ENCODE measurements at places on chromosomes 4 and X.
A peak's percentile ranks its signal among the peaks of the same experiment; 100 is the strongest.

GRCh38 chr4:38582889-38583470 is 81.0 kb upstream of the KLF3 start:
- DNase-seq, result peak; percentile 20

DNA sequence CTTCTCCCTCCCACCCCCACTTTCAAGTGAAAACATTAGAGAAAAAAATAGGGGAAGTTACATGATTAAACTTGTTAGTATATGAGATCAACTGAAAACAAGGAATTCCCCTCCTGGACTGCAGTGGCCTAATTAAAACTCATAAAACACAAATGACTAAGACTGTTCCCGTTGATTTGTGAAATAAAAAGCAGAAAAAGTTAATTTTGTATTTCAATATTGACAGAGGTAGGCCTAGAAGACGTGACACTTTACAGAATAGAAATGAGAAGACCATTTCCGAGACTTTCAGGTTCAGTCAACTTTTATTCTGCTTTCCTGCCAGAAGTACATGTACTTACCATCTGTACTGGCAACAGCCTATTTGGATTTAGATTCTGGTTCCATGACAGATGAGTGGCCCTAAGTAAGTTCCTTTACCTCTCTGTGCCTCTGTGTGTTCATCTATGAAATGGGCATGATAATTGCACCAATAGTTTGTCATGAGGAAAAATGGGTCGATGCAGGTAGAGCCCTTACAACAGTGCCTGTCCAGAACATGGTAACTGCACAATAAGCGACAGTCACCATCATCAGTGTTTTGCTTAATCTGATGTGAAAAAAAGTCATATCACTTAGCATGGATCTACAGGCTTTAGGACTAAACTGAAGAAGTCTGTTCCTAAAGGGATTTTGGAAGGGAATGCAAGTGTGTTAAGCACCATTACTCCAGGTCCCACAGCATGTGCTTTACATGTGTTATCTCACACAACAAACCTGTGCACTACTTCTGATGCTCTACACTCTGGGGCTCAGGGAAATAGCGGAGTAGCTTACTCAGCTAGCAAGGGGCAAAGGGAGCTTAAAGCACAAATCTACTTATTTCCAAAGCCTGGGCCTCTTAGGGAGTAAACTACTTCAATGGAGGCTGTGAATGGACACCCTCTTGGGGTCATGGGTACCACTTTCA is 562.3 kb upstream of the DIPK2B start:
- DNase-seq, result no peak

GRCh38 chr4:186936496-186937375 is 213.1 kb upstream of the FAT1 start:
- no peak for DNase-seq

DNA sequence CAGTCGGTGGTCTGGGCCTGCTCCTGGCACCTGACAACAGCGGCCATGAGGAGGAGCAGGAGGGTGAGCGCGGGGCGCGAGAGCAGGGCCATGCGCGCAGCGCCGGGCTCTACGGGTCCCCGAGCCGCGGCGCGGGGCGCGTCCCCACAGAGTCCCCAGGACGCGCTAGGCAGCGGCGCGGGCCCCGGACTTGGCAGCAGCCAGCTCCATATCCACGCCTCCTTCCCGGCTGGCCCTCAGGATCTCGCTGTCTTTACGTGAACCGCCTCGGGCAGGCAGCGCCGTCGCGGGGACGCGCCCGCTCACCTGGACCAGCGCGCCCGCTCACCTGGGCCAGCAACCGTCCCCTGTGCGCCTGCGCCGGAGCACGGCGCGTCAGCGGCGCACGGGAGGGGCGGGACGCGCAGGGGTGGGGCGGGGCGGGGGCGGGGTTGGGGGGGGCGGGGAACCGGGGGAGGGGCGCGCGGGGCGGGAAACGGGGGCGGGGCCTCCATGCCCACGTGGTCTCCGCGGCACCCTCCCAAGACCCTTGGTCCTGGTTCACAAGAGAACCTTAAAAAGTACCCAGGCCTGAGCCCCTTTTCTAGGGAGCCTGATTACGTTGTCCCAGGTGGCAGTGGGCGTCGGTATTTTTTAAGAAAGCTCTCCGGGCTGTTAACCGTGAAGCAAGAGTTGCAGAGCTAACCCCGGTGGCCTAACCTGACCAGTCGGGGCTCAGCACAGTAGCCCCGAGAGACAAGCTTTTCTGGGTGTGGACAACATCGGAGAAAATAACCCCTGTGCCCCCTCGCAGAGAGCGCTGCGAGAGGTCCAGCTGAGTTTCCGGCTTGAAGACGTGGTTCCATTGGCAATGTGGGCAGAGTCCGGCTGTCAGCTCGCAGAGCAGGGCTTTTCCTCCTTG is at the start of gene PLA2G12A:
Gene PLA2G12A, minus strand, starts transcription at position 353 of the 901 bp plus-strand sequence. Its CDS starts 261 bp downstream, at position 92.
- peak; percentile 72 for DNase-seq

DNA sequence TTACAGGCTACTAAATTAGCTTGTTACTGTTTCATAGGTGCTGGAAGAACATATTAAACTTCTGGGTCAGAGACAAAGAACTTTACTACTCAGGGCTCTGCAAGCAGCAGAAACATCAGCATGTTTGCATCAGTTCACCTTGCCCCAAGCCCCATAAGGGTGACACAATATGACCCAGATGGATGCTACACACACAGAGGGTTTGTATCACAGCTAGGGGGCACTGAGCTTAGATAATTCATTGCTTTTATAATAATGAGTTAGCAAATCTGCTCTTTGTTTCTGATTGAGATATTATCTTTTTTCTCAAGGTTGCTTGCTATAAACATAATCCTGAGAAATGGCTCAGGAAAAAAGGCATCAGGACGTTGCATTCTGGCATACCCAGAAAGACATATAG is 4.8 kb upstream of the SYNPO2 start:
- no peak for DNase-seq

DNA sequence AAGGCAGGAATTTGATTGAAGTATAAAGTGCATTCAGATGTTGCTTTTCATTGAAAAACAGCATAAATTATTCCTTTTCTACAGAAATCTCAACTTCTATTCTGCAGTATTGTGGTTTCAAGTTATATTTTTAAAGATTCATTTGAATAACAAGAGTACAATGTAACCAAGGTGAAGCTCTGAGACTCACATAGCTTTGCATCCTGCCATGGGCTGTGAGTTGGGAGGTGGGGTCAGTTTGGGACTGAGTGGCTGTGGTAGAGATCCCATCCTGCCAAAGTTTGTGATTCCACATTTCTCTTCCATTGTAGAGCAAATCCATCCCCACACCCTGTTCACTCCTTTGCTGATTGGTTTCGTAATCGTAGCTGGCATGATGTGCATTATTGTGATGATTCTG is 69.2 kb downstream of the KIT start:
- no peak for DNase-seq

- DNase-seq, result no peak
Measured at GRCh38 chr4:3303565-3303824, 10.7 kb downstream of the RGS12 start.

GRCh38 chrX:19683358-19683757 is 168.1 kb upstream of the MAP3K15 start:
- no peak for DNase-seq

DNA sequence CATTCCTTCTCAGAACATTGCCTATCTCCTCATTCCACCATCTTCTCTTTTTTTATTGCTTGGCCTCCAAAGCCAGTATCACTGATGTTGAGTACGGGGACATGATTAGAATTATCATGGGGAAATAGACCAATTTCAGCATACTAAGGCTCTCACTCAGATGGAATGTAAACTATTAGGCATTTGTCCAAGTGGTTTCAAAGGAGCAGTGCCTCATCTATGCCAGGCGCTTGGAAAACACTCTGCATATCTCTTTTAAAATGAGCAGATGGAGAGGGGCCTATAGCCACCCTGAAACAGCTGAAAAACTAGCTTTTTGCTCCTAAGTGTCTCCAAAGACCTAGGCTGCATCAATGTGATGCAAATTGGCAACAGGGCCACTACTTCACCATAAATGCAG is 150.8 kb upstream of the DIPK2B start:
- DNase-seq, result no peak

DNA sequence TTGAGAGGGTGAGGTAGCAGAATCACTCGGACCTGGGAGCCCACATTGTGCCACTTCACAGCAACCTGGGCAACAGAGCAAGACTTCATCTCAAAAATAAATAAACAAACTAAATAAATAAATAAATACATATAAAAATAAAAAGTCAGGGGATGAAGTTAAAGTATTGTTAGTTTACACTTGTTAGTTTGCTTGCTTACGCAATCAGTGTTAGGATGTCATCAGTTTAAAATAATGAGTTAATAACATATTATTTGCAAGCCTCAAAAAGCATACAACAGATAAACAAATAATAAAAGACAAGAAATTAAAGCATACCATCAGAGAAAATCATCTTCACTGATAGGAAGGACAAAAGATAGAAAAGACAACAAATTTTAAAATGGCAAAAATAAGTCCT is 891.1 kb upstream of the PCDH7 start:
- no peak for DNase-seq

DNA sequence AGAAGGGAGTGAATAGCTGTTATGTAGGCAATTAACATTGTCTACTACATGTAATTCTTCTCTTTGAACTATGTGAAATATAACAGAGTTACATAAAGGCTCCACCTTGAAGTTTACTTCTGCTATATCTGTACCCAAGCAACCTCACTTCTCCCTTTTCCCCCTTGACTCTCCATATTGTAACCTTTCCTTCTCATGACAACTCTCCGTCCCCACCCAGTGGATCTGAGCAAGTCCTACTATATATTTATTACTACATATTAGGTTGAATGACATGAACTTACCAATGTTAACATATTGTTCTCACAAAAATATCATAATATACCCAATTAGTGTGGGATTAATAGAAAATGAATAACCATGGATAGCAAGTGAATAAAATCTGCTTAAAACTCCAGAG is 93.2 kb upstream of the ATP8A1 start:
- no peak for DNase-seq

- no peak for DNase-seq
Measured at GRCh38 chr4:32268863-32269262, 1548.7 kb downstream of the PCDH7 start.

DNA sequence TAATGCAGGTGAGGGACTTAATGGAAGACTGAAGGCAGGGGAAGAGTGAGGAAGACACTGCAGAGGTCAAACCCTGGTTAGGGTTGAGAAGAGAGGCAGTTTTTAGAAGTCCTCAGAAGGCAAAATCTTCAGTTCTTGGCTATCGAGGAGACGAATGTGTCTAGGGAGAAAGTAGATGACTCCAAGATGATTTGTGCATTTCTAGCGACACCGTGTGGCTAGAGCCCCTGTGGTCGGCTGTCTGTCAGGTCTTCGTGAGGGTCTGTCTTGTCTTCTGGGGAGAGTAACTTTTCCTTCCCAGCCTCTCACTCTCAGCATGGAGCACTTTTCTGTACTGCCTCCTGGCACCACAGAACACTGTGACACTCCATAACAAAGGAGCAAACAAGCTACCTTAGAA is 458.1 kb downstream of the STIM2 start:
- DNase-seq, result peak; percentile 24

DNA sequence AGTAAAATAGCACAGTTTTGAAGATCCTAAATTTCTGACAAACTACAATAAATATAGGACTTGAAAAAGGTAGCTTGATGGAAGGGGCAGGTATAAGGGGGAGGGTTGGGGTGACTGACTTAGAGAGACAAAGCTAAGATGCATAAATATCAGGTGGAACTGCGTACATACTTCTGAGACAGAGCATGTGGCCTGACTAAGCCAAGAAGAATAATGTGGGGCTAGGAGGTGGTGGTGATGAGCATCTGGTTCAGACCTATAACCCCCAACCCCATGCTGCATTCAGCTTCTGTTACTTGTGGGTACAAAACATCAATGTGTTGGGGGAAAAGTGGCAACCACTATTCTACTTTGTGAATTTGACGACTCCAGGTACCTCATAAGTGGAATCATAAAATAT is 19.8 kb downstream of the USP9X start:
- no peak for DNase-seq

- no peak for DNase-seq
Measured at GRCh38 chr4:3207531-3208037, 41.4 kb upstream of the MSANTD1 start.

DNA sequence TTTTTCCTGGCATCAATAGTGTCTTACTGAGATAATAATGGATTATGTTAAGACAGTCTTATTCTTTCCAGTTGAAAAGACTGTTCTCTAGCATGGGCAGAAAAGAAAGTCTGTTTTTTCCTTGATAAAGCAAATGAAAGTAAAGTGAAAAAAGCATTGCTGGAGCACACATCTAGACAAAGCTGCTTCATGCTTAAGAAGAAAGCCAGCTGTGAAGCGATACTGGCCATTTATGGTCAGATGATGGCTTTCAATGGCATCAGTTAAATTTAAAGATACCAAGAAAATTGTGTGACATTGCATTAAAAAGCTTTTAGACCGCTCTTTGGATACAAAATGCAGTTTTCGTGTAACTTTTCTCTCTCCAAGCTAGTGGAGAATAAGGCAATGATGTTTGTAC is 242.1 kb upstream of the TRAM1L1 start:
- DNase-seq, result no peak

DNA sequence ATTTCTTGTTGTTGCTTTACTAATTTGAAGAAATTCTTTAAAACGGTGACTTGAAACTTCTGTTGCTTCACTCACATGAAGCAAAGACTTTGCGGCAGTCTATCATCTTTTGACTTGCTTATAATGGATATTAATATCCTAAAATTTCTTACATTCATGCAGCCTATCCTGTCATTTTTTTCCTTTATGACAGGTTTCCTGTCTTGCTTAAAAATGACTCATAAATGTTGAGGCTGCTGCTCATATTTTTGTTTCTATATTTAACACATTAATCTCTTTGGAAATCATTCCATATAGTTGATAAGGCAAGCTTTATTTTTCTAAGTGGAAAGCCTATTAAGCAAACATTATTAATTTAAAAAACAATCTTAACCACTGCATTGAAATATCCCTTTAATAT is 176.6 kb upstream of the GALNTL6 start:
- no peak for DNase-seq

DNA sequence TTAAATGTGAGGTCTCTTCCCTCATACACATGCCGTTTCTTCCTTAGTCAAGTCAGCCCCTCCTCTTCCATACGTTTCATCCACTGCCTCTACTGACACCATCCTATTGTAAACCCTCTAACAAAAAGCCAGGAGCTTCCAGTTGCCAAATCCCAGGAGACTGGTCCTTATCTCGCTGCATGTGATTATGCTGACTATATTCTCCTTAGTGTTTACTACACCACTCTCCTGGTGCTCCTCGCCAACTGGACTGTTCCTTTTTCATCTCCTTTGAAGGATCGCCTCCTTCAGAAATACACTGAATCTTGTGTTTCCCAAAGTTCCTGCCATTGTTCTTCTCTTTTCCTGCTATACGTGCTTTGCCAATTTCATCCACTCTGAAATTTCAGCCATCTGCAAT is 27.7 kb downstream of the MAML3 start:
- no peak for DNase-seq

DNA sequence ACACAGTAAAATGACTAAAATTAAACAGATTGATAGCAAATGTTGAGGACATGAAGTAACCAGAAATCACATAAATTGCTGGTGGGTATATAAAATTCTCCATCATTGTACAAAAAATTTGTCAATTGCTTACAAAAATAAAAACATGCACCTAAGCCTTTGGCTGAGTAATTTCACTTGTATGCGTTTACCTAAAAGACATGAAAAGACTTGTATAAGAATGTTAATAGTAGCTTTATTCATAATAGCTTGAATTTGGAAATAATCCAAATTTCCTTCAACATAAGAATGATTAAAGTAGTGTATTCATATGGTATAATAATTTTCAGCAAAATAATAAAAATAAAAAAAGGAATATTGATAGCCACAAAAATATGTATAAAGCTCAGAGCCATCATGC is 37.7 kb downstream of the PDHA2 start:
- DNase-seq, result no peak

Measured in stimulated activated CD4-positive, alpha-beta T cell treated with anti-CD3 and anti-CD28 coated beads, Interleukin-2, amount 100 ng/mL, for 24 hours (primary cell).